ENCODE measurements at places on chromosomes 11 and 22.

DNA sequence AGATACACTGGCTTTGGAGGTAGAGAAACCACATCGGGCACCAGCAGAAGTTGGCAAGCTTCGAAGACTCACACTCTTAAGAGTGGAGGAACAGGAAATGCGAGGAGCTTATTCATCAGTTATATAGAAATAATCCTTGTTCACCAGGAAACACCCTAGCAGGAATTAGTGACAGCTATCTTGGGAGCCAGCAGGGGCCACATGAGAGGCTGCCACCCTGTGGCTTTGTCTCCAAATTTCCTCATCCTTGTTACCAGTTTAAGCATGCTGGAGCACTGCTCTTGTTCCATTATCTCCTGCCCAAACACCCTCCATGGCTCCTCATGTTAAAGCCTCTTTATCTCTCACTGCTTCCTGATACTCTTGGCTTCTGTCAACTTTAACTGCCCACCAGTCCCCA is 131.0 kb downstream of the PLEKHA7 start:
- DNase-seq = no peak

DNA sequence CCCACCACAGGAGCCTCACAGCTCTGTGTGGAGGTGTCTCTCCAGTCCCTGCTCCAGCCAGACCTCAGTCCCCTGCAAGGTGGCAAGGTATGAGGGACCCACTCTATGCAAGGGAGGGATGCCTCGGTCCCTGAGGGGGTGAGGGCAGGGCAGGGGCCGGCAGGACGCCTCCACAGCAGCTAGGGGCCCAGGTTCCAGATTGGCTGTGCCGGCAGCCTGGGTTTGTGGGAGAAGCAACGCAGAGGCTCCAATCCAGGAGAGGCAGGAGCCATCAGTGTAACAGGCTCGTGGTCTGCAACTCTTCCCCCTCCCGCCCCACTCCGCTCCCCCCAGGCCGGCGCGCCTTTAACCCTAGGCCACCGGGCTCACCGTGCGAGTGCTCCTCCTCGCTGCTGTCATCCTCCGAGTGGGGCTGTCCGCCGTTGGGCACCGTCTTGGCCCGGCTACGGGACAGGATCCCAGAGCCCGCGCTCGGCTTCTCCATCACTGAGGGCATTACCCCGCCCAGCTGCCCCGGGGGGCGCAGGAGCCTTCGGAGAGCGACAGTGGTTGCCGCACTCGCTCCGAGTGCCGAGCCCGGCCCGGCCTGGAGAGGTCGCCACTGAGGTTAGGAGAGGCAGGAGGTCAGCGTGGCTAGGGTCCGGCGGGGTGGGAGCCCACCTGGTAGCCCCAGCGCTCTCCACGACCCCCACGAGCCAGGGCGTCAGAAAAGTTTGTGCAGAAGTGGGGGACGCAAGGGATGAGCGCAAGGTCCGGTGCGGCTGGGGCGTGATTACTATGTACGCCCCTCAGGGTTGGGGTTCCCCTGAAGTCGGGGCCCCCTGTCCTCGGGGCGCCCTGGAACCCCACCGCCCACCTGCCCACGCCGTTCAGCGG is 765 bp downstream of the RCOR2 start:
- peak; percentile 58 for DNase-seq

DNA sequence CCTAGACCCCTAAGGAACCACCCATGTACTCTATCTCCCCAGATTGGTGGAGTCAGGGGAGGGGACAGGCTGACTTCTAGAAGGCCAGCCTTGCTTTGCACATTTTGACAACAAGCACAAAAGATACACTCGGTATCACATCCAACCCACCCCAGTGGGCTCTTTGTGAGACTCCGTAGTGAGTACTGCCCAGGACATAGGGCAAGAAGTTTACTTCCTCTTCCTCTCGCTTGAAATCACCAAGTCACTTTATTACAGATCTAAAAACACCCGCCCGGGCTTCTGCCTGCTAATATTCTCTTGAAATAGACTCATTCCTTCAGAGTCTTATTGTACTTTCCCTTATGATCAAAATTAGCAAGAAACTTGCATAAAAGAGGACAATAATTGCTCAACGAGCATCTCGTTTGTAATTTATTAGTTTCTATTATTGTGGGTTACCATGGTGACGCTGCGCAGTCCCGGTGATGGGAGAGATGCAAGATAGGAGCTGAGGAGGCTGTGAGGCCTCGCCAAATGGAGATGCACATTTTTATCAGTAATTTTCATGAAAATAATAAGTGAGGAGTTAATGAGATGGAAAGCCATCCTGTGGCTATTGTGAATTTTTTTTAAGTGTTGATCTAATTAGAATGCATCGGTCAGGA is 96.9 kb downstream of the FEZ1 start:
- no peak for DNase-seq

DNA sequence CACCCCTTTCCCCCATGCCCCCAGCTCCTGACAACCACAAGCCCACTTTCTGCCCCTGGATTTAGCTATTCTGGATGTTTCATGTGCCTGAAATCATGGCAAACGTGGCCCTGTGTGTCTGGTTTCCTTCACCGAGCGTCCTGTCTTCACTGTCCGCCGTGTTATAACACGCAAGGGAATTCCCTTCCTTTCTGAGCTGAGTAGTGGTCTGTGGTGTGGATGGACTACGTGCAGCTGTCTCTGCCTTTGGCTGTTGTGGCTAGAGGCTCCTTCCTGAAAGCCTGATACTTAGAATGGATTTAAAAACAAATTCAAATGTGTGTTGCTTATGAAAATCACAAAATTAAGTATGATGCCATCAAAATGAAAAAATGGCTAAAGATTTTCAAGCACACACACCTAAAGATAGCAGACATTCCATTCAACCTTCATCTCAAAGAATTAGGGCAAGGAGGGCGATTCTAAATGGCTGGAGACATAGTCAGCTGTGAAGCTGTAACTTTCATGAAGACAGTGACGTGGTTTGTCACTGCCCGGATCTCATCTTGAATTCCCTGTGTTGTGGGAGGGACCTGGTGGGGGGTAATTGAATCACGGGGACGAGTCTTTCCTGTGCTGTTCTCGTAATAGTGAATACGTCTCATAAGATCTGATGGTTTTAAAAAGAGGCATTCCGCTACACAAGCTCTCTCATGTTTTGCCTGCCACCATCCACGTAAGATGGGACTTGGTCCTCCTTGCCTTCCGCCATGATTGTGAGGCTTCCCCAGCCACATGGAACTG is 30.5 kb downstream of the KCNQ1 start:
- DNase-seq = no peak

DNA sequence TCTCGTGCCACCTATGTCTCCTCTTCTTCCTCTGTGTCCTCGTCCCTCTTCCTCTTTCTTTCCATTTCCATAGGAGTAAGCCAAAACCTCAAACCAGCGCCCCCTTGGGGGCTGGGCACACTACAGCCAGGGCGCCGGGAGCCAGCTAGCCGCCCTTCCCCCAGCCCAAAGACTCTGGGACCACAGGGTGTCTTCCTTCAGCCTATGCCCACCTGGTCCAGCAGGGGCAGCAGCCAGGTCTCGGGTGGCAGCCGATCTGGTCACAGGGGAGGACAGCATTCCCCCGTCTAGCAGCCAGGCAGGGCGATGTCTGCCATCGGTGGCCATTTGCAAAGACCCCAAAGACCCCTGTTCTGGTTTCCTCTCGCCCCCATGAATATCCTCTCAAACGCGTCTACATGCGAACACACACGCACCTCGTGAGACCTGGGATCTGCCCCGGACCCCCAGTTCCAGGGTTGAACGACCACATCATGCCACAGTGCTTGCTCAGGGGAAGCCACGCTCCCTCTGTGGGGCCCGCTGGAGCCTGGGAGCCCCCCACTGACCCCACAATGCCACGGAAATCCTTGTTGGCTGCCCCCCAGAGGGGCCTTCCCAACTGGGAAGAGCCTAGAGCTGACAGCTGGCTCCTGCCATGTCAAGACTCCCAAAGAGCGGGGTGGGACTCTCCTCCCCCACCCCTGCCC is 546.0 kb upstream of the CCDC179 start:
- DNase-seq = no peak

DNA sequence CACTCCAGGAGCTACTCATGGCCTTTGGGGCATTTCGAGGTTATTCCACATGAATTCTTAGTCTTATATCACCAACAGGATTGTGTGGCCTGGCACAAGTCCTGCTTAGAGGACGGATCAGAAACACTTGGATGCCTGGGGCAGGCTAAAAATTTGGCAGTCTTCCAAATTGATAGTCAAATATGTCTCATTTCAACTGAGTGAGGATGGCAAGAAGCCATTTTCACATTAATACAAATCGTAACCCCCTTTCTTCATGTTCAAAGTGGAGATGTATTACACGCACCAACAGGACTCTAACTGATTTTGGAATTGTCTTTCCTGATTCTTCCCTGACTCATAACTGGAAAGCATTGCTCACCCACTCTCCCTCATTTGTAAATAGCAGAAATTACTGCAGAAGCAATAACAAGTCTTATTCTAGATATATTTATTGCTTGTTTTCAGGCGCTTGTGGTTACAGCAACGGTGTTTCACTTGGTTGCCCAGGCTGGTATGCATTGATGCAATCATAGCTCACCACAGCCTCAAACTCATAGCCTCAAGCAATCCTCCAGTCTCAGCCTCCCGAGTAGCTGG is 10.3 kb upstream of the CCDC86 start:
- DNase-seq = no peak

- DNase-seq = no peak
Observed at GRCh38 chr11:134734141-134734845, 322.3 kb upstream of the B3GAT1 start.

DNA sequence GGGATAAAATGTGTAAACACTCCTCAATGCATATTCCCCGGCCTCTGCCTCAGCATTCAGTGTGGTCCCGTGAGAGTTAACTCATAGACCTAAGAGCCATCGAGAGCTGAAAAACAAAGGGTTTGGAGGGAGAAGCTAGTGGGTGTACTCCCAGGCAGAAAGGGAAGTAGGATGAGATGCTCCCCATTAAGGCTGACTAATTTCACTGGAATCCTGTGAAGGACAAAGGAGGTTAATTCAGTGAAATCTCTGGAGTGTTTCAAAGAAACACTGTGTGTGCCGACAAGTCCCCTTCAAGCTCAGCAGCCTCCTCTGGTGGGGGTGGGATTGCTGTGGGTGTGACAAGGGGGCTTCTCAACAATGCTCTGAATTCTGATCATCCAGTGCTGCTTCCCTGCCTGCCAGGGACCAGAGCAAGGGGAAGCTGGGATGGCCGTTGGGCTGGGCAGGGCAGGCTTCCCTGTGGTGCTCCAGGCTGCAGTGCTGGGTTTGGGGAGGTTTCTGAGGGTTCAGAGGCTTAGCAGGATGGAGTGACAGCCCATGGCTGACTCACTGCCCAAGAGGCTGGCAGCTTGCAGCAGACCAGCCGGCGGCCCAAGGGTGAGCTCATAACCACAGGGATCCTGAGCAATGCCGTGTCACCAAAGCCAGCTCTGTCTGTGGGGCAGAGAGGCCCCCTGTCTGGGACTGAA is 61.4 kb upstream of the BMAL1 start:
- peak; percentile 72 for DNase-seq

- DNase-seq = no peak
Observed at GRCh38 chr22:48779661-48780596, 1047.7 kb downstream of the BRD1 start.

GRCh38 chr11:48106166-48106565 is 110.4 kb upstream of the OR4B1 start:
- no peak for DNase-seq

DNA sequence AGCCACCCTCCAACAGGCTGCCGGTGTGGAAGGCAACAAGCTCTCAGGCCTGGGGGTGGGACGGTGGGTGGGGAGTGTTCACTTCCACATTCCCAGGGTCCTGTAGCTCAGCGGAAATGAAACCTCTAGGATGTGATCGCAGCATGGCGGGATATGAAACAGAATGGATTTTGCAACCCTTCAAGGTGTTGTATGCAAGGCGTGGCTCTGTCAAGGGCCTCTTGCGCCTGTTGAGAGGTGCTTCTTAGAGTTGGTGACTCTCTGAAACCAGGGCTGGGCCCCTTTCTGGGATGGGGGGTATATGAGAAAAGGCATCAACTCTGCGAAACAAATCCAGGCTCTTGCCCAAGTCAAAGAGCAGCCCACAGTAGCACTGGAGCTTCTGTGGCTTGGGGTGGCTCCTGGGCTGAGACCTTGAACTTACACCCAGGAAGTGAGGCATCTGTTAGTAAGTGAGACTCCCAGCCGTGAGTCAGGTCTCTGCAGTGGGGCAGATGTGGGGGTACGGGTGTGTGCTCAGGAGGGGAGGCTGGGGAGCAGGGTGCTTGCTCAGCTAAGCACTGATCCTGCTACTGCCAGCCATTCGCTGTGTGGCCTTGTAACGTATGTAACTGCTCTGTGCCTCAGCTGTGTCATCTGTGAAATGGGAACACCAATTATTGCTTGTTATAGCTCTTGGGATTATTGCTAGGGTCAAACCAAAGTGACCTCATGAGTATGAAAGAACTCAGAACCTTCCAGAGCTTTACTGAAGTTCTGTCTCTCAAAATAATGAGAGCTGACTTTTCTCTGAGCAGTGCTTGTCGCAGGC is 28.3 kb downstream of the NECTIN1 start:
- peak; percentile 16 for DNase-seq

DNA sequence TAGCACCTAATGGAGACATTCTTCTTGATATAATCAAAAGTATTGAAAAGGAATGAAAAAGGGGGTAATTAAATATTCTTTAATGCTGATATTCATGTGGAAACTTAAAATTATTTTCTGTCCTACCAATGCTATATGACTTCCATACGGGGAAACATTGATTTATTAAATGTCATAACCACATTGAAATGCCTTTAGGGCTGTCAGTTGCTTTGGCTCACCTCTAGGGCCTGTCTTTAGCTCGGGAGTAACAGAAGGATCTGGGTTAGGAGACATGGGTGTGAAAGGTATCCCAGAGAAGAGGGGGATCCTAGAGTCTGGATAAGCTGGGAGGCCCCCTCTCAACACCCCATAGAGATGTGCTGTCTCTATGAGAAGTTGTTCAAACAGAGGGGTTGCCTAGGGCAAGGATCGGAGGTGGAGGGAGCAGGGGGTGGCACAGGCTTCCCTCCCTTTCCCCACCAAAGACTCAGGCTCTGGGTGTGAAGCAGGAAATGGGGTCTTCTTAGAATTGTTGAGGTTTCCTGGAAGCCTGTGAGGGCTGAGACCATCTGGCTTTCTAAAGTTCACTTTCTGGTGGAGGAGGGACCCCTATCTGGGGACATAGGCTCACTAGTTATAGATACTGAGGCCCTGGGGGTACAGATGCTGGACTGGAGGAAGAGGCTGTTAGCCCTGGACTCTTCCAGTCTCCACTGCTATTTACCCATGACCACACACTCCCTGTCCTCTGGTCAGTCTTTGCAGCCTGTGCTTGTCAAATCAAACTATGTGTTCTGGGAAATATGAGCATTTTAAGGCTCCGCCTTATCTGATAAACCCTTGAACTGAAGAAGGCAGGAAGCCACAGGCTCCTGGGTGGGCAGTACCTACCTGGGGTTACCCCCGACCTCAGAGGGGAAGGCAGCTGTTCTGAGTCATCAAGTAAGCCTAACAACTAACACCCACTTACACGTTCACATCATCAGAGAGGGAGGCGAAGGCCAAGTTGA is 55.8 kb upstream of the RRAS2 start:
- peak; percentile 81 for DNase-seq

GRCh38 chr11:122453586-122453985 is 201.9 kb upstream of the UBASH3B start:
- no peak for DNase-seq
